ENCODE measurements at places on chromosomes 4 and X. TPM values are rescaled to one million over a fixed set of nuclear protein-coding genes. Genes with fewer than 3 reads are reported as not detected.

- no peak overlapping the region for H3K4me3 ChIP-seq
- H3K27ac ChIP-seq: no peak overlapping the region
- no peaks in the 10 kb centered on the region for H3K36me3 ChIP-seq
- no peak for DNase-seq
- no peaks in the 10 kb centered on the region for H3K27me3 ChIP-seq
- H3K4me1 ChIP-seq: no peaks in the 10 kb centered on the region
These were observed 1481.1 kb downstream of the STIM2 start for GRCh38 chr4:28341784-28342183.

GRCh38 chr4:10198365-10198764 is 81.8 kb upstream of the WDR1 start:
- DNase-seq: no peak
- no peak overlapping the region for H3K4me3 ChIP-seq
- H3K4me1 ChIP-seq: no peaks in the 10 kb centered on the region

DNA sequence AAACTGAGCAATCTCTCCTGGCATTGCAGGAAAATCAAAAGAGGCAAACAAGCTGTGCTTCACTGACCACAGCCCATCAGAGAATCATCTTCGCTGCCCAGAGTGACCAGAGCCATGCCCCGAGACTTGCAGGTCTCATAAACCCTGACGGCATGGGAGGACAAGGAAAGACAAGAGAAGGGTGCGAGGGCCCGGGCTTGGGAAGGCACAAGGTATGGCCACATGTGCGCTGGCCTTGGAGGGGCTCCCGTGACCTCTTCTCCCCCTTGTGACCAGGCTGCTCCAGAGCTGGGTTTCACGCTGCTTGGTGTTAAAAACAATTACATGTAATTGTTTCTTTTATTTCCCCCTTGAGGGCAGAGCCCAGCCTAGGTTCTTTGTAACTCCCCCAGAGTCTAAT is 20.8 kb downstream of the DCTD start:
- DNase-seq: no peak
- H3K27ac ChIP-seq: no peak overlapping the region
- H3K27me3 ChIP-seq: no peaks in the 10 kb centered on the region
- peaks cover 93% of the 10 kb centered on the region for H3K36me3 ChIP-seq
- no peak overlapping the region for H3K4me3 ChIP-seq

DNA sequence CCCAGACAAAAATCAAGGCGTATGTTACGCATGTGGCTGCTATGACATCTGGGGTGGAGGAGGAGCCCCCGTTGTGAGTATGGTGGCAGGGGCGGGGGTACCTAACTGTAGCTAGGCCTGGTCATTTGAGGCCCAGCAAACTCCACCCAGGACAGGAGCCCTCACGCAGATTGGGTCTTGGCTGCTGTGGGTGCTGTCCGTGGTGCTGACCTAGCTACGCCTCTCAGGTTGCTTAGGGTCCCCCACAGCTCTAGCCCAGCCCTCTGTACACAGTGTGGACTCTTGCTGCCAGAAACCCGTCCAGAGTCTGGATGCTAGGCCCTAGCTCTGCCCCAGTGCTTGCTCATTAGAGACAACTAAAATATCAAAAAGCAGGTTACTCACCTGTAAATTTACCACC is 146.7 kb upstream of the PSAPL1 start:
- no peak for DNase-seq
- H3K27ac ChIP-seq: no peak overlapping the region
- no peaks in the 10 kb centered on the region for H3K36me3 ChIP-seq

DNA sequence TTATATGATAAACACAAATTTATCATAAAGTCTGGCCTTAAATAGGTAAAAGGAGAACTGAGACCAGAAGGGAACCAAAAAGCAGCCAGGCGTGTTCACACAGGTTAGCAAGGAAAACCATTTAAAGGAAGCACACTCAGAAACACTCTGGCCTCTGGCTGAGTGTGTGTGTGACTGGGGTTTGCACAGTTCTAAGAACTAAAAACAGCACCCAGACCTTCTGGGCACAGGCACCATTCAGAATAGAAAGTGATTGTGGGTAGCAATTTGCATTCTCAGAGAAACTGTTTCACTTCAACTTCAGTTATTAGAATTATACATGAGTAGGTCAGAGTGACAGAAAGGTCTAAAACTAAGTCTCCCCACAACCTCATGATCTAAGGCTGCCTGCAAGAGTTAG is 10.0 kb downstream of the GPR82 start:
- H3K27me3 ChIP-seq: no peaks in the 10 kb centered on the region
- H3K4me1 ChIP-seq: peaks cover 41% of the 10 kb centered on the region
- H3K27ac ChIP-seq: peak overlapping the region; percentile 85
- H3K36me3 ChIP-seq: no peaks in the 10 kb centered on the region
- peak; percentile 17 for DNase-seq

GRCh38 chrX:71053217-71053621 is 14.9 kb downstream of the SNX12 start:
- DNase-seq: no peak
- peaks cover 12% of the 10 kb centered on the region for H3K36me3 ChIP-seq
- H3K27ac ChIP-seq: no peak overlapping the region
- H3K4me3 ChIP-seq: peak overlapping the region; percentile 62
- peaks cover 11% of the 10 kb centered on the region for H3K4me1 ChIP-seq
- H3K27me3 ChIP-seq: no peaks in the 10 kb centered on the region

DNA sequence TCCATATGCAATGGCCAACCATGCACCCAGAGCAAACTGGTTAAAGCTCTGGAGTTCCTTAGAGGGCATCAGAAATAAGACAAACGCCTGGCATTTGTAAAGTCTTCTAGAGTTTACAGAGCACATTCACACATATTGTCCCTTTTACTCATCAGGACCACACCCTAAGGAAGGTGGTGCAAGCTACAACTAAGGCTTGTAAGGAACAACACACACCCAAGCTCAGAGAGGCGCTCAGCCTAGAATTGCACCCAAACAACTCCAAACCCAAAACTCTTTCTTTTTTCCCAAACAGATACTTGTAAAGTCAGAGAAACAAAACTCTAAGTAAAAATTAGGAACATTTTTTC is 46.1 kb downstream of the SMPX start:
- no peak overlapping the region for H3K27ac ChIP-seq
- no peak for DNase-seq
- no peaks in the 10 kb centered on the region for H3K4me1 ChIP-seq
- no peaks in the 10 kb centered on the region for H3K27me3 ChIP-seq
- H3K36me3 ChIP-seq: no peaks in the 10 kb centered on the region

- H3K4me1 ChIP-seq: peaks cover 3% of the 10 kb centered on the region
- H3K27ac ChIP-seq: peak overlapping the region; percentile 22
- no peak for DNase-seq
- peaks cover 78% of the 10 kb centered on the region for H3K36me3 ChIP-seq
These were observed 13.8 kb upstream of the CDKL2 start for GRCh38 chr4:75644095-75644494.

DNA sequence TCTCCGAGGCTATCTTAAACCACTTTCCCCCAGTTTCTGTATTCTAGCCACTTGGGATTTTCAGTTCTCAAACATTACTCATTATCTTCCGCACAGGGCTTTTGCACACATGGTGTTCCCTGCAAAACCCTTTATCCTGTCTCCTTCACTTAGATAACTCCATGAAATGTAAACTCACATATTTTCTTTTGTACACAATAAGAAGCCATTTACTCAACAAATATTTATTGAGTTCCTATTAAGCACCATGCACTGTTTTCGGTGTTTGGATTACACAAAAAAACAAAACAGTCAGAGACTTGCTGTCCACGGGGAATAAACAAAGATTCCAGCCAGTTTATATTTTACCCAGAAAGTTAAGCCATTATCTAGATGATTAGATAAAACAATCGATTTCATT is 42.5 kb upstream of the UNC5C start:
- H3K27ac ChIP-seq: no peak overlapping the region
- DNase-seq: no peak
- H3K4me3 ChIP-seq: no peak overlapping the region
- H3K27me3 ChIP-seq: no peaks in the 10 kb centered on the region
- H3K4me1 ChIP-seq: no peaks in the 10 kb centered on the region
- no peaks in the 10 kb centered on the region for H3K36me3 ChIP-seq

DNA sequence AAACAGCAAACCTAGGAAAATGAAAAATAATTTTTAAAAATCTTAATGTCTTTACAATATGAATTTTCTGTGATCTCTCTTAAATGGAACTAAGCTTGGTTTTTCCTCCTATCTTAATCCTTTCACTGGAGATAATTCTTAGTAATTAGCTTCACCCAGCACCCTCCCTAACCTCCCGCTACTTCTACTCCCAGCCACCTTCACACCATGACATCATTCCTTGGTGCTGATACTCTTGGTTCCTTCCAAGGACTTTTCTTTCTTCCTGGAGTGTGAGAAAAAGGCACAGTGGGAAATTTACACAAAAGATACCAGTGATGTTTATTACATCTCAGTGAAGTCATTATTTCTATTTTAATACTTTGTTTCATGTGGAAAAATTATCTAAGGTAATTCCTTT is 163.6 kb upstream of the PLAC1 start:
- no peaks in the 10 kb centered on the region for H3K4me1 ChIP-seq
- H3K4me3 ChIP-seq: no peak overlapping the region
- H3K27me3 ChIP-seq: no peaks in the 10 kb centered on the region
- H3K27ac ChIP-seq: no peak overlapping the region
- peaks cover 14% of the 10 kb centered on the region for H3K36me3 ChIP-seq
- no peak for DNase-seq

DNA sequence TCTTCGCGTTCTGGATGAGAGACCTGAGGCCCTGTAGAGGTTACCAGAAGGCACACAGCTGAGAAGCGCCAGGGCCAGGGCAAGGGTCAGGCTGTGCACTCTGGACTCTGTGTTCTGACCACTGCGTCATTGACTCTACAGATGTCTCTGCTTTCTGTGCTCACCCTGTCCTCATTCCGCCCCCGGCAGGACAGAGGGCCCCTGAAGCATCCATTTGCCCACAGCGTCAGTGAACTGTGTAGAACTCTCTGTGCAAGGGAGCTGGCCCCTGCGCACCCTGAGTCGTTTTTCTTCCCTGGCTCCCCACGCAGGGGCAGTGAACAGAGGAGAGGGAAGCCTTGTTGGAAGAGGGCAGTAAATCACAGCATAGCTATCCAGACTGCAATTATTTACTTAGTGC is 6.1 kb upstream of the WAS start:
- H3K36me3 ChIP-seq: no peaks in the 10 kb centered on the region
- peak overlapping the region; percentile 89 for H3K4me3 ChIP-seq
- peak overlapping the region; percentile 73 for H3K27ac ChIP-seq
- H3K4me1 ChIP-seq: peaks cover 25% of the 10 kb centered on the region
- no peaks in the 10 kb centered on the region for H3K27me3 ChIP-seq
- no peak for DNase-seq

- DNase-seq: no peak
- no peak overlapping the region for H3K27ac ChIP-seq
- H3K36me3 ChIP-seq: no peaks in the 10 kb centered on the region
- H3K27me3 ChIP-seq: peaks cover 9% of the 10 kb centered on the region
These were observed 21.6 kb downstream of the TSPAN6 start for GRCh38 chrX:100615005-100615404.

- H3K27me3 ChIP-seq: peaks cover 52% of the 10 kb centered on the region
- peak overlapping the region; percentile 77 for H3K4me3 ChIP-seq
- H3K27ac ChIP-seq: no peak overlapping the region
These were observed 1.2 kb downstream of the CXCL2 start for GRCh38 chr4:74097631-74098426.

- no peak overlapping the region for H3K27ac ChIP-seq
- H3K27me3 ChIP-seq: peaks cover 4% of the 10 kb centered on the region
- DNase-seq: no peak
- no peaks in the 10 kb centered on the region for H3K4me1 ChIP-seq
These were observed 49.5 kb upstream of the CBR4 start for GRCh38 chr4:169059306-169060211.

GRCh38 chr4:1693131-1693896 is 9.2 kb upstream of the FAM53A start:
- no peak overlapping the region for H3K4me3 ChIP-seq
- H3K27me3 ChIP-seq: no peaks in the 10 kb centered on the region
- H3K36me3 ChIP-seq: peaks cover 56% of the 10 kb centered on the region
- H3K27ac ChIP-seq: no peak overlapping the region
- peak; percentile 65 for DNase-seq
- H3K4me1 ChIP-seq: peaks cover 3% of the 10 kb centered on the region

DNA sequence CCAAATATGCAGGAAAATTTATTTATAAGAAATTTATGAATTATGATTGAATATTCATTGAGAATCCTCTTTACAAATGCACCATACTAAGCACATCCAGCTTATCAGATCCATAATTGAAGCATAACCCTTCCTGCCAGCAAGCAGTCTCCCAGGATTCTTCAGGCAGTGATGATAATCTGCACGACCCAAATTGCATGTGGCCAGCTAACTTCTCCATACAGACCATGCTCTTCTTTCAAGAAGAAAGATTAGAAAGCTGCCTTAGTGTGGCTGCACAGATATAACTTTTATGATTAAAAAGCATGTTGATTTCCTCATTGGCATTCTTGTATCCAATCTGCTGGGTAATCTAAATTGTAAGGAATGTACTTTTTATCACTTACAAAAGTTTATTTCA is 3.3 kb upstream of the CBR4 start:
- H3K36me3 ChIP-seq: peaks cover 10% of the 10 kb centered on the region
- H3K4me3 ChIP-seq: no peak overlapping the region
- peaks cover 21% of the 10 kb centered on the region for H3K4me1 ChIP-seq
- no peak overlapping the region for H3K27ac ChIP-seq

Gene RRH
- total RNA-seq: 0.59 TPM

Gene SRD5A3
- total RNA-seq: 5.7 TPM

Gene SATL1
- total RNA-seq: not detected

Gene ANOS1
- total RNA-seq: not detected

Gene H2BW2
- 0.11 TPM for total RNA-seq

Gene CSAG1
- total RNA-seq: not detected
